ENCODE measurements at places on chromosomes 16 and 17.

GRCh38 chr17:42179911-42180410, 981 bp downstream of the KCNH4 start:
- DNase-seq = no peak

GRCh38 chr17:50244771-50245170, 29.5 kb upstream of the TMEM92 start:
- DNase-seq = no peak

GRCh38 chr16:7318686-7319085, 14.0 kb upstream of the RBFOX1 start:
- no peak for DNase-seq

- no peak for DNase-seq
Measured at GRCh38 chr17:1331708-1332107, 52.2 kb downstream of the TRARG1 start.

DNA sequence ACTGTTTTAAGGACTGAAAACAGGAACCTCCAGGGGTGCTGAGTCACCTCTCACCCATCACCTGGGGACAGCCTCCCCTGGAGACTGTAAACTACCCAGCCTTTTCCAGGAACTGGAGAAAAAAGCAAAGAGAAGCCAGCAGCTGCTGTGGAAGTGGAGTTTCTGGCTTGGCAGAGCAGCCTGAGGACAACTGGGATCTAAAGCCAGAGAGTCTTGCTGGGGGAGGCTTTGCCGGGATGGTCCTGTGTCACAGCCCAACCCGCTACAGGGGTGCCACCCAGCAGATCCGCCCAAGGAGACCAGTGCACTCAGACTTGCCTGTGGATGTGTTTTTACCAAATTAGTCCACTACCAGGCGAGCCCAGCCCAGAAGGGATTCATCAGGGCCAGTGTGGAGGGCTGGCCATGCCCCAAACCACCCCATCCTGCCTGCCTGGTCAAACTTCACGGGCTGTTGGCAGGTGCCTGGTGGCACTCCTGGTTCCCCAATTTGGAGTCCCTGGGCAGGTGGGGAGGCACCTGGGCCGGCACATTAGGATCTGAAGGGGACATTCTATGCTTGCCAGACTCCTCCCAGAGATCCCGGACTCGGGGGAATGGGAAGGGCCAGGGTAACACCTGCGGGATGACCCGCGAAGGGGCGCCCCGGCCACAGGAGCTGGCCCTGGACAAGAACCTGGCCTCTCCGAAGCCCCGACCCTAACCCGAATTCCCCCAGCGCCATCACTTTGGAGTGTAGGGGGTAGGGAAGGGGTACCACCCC, 771 bp downstream of the MSRB1 start:
- no peak for DNase-seq

- no peak for DNase-seq
Measured at GRCh38 chr17:34377078-34377823, 14.2 kb upstream of the CCL1 start.

DNA sequence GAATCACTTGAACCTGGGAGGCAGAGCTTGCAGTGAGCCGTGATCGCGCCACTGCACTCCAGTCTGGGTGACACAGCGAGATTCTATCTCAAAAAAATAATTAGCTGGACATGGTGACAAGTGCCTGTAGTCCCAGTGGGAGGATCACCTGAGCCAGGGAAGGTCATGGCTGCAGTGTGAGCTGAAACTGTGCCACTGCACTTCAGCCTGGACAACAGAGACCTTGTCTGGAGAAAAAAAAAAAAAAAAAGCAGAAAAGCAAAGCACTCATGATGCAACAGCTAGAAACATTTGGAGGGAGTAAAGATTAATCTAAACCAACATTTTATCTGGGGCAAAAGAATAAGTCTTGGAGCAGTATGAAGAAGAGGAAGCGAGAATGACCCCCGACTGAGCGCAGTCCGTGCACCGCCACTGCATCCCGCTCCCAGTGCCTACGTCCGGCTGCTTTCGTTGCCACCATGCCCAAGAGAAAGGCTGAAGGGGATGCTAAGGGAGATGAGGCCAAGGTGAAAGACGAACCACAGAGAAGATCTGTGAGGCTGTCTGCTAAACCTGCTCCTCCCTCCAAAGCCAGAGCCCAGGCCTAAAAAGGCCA, 8.2 kb downstream of the PRPSAP1 start:
- DNase-seq = no peak

DNA sequence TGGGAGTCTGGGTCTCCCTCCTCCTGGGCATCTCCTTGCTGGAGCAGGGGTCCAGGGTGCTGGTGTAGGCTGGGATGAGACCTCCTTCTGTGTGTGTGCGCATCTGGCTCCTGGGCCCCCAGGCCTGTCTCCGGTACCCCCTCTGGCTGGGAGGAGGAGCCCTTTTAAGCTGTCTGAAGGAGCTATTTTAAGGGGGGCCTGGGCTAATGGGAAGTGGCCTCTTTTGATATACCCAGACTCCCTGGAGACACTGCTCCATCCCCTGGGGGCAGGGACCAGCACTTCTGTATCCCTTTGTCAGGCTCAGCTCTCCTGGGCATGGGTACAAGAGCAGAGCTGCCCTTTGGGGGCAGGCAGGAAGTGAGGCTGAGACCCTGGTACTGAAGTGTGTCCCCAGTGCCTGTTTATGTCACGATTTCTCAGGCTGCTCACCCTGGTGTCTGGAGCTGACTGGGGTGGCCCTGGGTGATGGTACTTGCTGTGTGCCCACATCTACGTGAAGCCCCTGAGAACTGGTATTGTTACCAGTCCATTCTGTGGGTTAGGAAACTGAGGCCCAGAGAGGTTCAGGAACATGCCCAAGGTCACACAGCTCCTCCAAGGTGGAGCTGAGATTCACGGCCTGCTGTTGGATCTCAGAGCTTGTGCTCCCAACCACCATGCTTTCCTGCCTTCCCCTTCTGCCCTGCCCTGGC, 6.5 kb downstream of the ADCY7 start:
- no peak for DNase-seq
